Activated CD8-positive, alpha-beta memory T cell treated with anti-CD3 and anti-CD28 coated beads for 1 hour (primary cell): ENCODE measurements at places on chromosomes 12 and 14.

- DNase-seq = no peak
These were observed 49.7 kb downstream of the LRIG3 start for GRCh38 chr12:58870595-58870994.

GRCh38 chr14:33484264-33484663, 466.6 kb downstream of the EGLN3 start:
- no peak for DNase-seq

DNA sequence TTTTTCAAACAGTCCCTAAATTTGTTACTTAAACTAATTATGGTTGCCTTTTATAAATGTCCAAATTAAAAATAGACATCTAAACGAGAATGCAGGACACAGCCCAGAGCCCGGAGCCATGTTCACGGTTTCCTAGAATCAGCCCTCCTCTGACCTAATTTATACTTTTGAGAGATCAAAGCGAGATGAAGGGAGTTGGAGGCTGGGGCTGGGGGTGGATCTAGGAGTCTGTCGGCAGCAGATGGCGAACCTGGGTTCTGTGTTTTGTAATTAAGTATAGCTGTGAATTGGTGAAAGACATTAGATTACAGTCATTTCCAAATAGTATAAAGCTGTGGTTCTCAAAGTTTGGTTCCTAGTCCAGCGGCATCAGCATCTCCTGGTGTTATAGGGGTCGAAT, 210.1 kb downstream of the SLC41A2 start:
- DNase-seq = no peak

GRCh38 chr14:72510566-72510965, 383.3 kb downstream of the DPF3 start:
- DNase-seq = no peak

GRCh38 chr12:45257185-45257930, 41.5 kb downstream of the ANO6 start:
- DNase-seq = no peak

DNA sequence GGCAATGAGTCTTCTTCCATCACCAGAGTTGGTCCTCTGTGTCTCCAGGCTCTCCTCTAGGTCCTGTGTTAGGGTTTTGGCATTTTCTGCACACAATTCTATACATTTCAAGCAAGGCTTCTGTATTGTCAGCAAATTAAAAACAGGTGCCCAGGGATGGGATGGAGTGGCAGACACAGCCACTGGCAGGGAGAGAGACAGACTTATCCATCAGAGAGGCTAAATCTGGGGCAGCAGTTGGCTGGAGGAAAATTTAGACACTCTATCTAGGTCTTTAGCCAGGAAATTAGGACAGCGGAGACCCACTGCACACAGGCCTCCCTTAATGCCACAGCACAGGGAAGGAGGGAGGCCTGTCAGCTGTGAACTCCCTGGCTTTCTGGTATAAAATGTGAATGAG, 20.2 kb downstream of the PLEKHD1 start:
- DNase-seq = no peak

GRCh38 chr14:74784634-74785033, 21.5 kb downstream of the YLPM1 start:
- DNase-seq = no peak

GRCh38 chr14:83041224-83041623, 1507.6 kb upstream of the SEL1L start:
- DNase-seq = no peak

DNA sequence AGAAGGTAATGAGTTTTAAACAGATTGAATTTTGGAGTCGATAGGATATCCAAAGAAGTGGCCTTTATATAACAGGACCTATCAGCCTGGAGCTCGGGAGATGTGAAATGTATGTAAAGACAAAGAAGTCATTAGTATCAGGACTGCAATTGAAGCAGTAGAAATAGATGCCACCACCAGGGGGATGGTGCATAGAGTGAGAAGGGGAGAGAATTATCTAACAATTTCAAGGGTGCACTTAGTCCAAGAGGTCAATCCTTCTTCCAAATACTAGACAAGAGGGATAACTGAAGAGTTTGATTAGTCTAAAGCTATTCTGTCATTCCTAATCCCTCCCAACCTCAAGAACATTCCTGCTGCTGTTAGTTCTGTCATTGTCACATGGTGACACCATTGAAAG, 127.8 kb downstream of the CFAP54 start:
- DNase-seq = no peak

- no peak for DNase-seq
These were observed 54.9 kb upstream of the CISTR start for GRCh38 chr12:53806721-53807120.

GRCh38 chr14:100844082-100844408, 18.1 kb downstream of the MEG3 start:
- no peak for DNase-seq

GRCh38 chr12:28543021-28543890, 353.0 kb downstream of the CCDC91 start:
- DNase-seq = no peak

GRCh38 chr12:113684053-113684907, 212.6 kb upstream of the LHX5 start:
- no peak for DNase-seq

- DNase-seq = no peak
These were observed 175.3 kb upstream of the CLEC14A start for GRCh38 chr14:38431156-38431555.

- no peak for DNase-seq
These were observed 218.9 kb downstream of the MED13L start for GRCh38 chr12:116058574-116058973.

- DNase-seq = no peak
These were observed 253.2 kb downstream of the MDGA2 start for GRCh38 chr14:47422191-47422590.

DNA sequence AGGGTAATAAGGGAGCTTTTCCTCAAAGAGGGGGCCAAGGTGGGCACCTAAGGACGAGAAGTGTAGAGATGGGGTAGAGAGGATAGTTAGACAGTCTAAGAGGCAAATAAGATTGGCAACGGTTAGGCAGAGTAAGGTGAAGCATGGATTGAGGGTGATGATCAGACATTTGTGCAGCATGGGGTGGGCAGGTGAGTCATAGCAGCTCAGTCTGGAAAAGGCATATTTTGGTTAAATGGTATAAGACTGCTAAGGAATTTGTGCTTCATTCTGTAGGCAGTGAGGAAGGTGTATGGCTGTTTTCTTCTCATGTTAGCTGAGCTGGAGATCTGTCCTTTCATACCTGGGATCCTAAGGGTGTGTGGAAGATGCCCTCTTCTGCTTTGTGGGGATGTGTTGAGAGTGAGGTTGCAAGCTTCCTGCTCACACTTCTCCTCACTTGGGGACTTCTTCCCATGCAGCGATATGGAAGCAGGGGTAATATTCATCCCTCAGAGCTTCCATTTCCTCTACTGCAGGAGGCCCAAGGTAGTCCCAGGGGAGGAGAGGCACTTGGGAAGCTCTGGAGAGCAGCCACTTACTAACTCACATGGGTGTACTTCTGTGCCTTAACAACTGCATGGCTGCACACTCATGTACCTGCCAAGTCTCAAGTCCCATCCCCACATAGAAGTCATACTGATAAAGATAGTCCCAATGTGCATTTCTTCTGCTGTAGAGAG, 28.9 kb downstream of the GSG1 start:
- DNase-seq = no peak

- no peak for DNase-seq
These were observed 106.9 kb upstream of the ETV6 start for GRCh38 chr12:11542599-11542998.

DNA sequence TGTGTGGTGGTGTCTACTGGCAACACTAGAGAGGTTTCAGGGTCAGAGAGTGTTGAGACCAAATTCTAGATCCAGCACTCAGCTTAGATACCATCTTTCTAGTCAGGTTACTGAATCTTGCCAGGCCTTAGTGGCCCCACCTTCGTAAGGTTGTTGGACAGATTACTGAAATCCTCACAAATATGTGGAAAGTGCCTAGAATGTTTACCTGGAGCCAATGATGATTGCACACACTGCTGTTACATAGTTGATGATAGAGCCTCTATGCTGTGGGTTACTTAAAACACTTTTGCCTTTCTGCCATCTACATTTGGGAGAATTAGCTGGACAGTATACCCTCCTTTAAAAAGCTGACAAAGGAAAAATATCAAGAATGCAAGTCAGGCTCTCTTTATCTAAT, 33.2 kb downstream of the SRGAP1 start:
- no peak for DNase-seq

DNA sequence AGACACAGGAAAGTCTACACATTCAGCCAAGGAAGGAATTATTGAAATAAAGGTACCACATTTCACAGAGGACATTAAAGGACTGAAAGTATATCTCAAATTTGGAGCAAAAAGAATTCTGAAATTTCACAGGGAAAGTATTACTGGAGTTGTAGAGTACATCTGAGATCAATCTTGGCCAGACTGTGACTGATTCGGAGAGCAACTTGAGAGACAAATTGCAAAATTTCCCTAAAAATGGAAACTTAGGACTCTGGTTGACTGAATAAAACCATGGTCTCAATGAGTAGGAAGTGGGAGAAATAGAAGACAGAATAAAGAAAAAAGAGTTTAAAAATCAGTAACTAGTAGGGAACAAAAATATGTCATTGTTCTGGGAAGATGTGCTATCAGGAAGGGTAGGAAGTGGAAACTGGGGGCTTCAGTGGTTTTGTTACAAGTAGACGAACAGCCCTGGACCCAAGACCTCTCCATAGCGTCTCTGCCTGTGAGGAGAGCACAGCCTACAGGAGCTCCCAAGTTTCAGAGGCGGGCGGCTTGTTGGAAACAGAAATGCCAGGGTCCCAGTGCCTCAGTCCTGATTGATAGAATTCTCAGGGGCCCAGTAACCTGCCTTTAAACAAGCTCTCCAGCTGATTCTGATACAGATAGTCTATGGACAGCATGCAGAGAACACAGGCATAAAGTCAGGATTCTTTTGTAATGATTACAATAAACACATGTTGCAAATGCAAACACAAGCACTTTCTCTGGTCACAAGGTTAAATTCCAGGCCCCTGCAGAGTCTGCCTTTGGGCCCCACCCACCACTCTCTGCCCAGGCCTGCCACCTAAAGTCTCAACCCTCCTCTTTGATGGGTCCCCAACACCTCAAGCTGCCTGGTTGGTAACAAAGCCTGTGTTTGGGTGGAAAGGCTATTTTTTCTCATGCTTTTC, 63.1 kb downstream of the BBS10 start:
- DNase-seq = no peak

GRCh38 chr14:76870166-76870565, 44.0 kb downstream of the LRRC74A start:
- no peak for DNase-seq

DNA sequence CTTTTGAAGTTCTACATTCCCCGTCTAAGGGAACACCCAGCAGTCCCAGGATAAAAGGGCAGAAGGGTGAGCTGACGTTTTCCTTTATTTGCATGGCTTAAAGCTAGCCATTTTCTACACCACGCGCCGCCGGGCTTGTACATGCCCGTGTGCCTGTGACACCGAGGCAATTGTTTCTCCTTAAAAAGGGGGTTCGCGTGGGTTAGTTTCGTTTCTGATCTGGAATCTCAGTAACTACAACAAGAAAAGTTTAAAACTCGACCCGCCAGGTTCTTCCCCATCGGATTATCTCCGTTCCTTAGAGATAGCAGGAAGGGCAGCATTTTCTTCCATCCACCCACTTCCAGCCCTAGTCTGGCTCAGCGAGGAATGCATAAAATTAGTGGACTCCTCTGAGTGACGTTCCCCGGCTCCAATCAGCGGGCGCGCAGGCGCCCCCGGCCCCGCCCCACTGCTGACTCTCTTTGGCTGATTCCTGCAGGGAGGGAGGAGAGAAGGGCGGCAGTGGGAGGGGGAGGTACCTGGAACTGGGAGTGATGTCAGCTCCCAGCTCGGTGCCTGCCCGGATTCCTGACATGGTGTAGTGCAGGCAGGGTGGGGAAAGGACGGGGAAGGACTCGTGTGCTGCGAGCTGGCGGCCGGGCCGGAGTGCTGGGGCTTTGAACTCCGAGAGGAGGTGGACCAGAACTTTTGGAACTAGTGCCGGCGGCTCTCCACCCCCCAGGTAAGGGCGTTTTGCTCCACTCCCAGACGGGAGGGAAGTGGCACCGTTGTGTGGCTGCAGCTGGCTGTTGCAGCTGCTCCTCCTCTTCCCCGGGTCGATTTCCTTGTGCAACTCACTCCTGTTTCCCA, at the start of gene PPFIBP1:
TSS of gene PPFIBP1 (plus strand) at position 565 of the 852 bp plus-strand sequence. CDS start 109,191 bp downstream, outside the sequence.
- DNase-seq = peak; percentile 91

GRCh38 chr12:117370588-117370987, 9.2 kb upstream of the NOS1 start:
- no peak for DNase-seq

DNA sequence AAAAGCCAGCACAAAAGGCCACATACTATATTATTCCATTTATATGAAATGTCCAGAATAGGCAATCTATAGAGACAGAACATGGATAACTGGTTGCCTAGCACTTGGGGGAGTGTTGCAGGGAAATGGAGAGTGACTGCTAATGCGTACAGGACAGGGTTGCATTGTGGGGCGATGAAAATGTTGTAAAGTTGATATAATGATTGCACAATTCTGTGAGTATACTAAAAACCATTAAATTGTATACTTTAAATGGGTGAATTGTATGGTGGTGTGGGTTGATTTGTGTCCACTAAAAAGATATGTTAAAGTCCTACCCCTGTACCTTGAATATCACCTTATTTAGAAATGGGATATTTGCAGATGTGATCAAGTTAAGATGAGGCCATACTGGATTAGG, 7.0 kb upstream of the CAPRIN2 start:
- DNase-seq = no peak

DNA sequence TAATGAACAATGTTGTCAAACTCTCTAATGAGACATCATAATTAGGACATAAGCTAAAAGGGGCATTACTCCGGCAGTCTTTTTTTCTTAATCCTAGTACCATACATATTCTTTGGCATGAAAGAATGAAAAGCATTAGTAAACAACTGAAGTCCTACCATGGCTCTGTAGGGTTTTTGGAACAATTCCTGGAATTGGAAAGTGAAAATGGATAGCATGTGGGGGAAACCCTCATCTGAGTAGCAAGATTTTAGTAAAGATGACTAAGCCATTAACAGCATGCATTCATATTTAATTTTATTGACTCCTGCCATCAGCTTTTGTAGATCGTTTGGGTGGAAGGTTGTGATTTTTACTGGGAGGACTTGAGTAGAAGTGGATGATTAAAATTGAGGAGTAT, 216.2 kb upstream of the PDZRN4 start:
- DNase-seq = no peak

DNA sequence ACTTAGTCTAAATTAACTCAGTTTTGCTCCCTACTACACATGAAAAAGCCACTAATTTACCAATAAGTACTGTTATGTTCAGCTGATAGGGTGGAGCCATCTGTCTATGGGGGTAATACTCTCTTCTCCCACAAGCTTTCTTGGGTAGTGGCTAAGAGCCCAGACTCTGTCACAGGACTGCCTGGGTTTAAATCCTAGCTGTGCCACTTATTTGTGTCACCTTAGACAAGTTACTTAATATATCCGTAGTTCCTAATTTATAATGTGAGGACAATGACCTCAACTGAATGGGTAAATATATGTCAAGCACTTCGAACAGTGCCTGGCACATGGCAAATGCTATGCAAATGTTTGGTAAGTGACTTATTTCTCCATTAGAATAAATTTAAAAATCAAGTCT, 185.6 kb downstream of the DACT1 start:
- DNase-seq = no peak

DNA sequence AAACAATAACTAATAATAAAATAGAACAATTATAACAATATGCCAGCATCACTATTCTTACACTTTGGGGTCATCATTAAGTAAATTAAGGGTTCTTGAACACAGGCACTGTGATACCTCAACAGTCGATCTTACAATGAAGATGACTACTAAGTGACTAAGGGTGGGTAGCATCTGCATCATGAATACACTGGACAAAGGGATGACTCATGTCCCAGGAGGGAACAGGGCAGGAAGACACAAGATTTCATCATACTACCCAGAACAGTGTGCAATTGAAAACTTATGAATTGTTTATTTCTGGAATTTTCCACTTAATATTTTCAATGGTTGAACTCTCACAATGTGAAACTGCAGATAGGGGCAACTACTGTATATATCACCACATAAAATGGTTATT, 19.7 kb downstream of the TSPAN19 start:
- DNase-seq = no peak
